Smooth muscle cell of the coronary artery (primary cell): ENCODE measurements at places on chromosomes 1 and 21. TPM values are rescaled to one million over a fixed set of nuclear protein-coding genes. Genes with fewer than 3 reads are reported as not detected.

The SAMD13 gene
- 0.12 and 0.83 TPM in 2 replicates for total RNA-seq

The KLF17 gene
- total RNA-seq: 0.08 and 0.23 TPM in 2 replicates

The LAPTM5 gene
- total RNA-seq: 0.23 TPM in 1 of 2 replicates, not detected in the other

The MAP3K21 gene
- total RNA-seq: 0.08 and 0.23 TPM in 2 replicates

The SLFNL1 gene
- 0.15 and 0.35 TPM in 2 replicates for total RNA-seq

The DNM3 gene
- 1.4 and 1.9 TPM in 2 replicates for total RNA-seq

The IGSF8 gene
- total RNA-seq: 18.0 and 23.1 TPM in 2 replicates

The THEM5 gene
- not detected in 2 replicates for total RNA-seq

The C1orf74 gene
- total RNA-seq: 1.4 and 3.0 TPM in 2 replicates
